ENCODE measurements at places on chromosomes 11 and 22. TPM values are rescaled to one million over a fixed set of nuclear protein-coding genes. Genes with fewer than 3 reads are reported as not detected.

The TPH1 gene
- total RNA-seq: 0.31 TPM

DNA sequence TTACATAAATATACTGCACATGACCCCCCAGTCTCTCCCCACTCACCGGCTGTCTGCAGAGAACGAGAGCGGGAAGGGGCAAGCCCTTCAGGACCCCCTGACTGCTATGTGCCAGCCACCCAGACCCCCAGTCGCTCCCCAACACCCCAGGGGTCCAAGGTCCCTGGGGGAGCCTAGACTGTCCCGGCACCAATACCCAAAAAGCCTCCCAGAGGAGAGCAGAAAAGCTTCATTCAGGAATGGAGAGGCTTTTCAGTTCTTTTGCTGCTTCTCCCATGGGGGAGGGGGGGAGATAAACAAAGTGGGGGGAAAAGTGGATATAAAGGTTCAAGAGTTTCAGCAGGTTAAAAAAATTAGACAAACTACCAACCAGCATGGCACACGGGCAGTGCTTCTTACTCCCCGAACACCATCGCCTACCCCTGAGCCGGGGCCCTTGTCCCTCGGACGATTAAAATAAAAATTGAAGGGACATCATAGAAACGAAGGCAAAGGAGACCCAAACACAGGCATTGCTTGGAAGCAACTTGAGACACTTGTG lies 1.3 kb downstream of the CSNK1E start:
- DNase-seq: no peak

The TPBGL gene
- 0.09 TPM for total RNA-seq

DNA sequence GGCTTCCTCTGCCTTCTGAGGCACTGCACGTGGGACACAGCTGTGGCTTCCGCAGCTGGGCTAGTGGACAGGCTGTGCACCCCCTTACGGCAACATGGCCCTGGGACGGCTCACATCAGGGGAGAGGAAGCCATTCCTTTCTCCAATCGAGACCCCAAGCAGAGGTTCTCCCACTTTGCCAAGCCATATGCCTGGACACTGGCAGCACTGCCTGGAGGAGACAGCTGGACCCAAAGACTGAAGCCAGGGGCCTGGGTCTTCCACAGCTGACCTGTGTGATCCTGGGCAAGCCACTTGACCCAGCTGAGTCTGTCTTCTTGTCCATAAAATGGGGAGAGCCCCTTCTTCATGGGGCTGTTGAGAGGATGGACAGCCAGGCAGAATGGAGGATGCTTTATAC lies 65.4 kb downstream of the SHISAL1 start:
- no peak for DNase-seq

GRCh38 chr22:29408940-29409339 lies 20.6 kb upstream of the AP1B1 start:
- DNase-seq: no peak

The TOB2 gene
- 70.3 TPM for total RNA-seq

DNA sequence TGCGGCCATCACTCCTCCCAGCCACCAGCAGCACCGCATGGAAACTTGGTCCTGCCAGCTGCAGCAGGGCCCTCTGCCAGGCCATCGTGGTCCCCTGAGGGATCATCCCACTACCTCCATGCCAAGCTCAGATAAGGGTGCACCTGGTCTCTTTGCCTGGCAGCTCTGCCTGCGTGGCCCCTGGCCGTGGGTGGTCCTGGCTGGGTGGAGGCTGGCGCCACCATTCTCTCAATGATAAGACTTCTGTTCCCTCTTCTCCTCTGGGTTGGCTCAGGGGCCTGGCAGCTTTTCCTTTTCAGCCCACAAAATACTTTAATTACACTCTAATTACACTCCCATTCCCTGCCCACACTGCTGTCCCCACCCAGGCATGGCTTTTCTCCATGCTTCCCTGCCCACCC lies 26.8 kb upstream of the TSKU start:
- DNase-seq: no peak

The MAFF gene
- 6.9 TPM for total RNA-seq

- peak; percentile 76 for DNase-seq
Observed at GRCh38 chr11:117872420-117872961, 4.0 kb downstream of the FXYD6 start.

DNA sequence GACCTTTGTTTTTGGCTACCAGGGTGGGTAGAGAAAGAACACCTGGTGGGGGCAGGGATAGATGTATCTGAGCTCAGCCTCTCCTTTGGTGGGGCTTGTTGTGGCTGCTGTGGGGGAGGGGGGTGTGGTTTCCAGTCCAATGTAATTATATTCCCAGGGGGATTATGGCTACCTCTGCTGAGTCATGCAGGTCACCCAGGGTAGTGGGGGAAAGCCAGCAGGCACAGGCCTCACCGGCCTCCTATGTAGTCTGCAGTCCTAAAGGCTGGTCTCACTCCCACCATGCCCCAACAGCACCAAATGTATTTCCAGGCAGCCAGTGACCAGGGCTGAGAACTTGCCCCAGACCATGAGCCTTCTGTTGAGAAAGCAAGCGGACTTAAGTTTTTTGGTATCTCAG lies 119.6 kb downstream of the DYNC2H1 start:
- no peak for DNase-seq

The RBMXL2 gene
- not detected for total RNA-seq

DNA sequence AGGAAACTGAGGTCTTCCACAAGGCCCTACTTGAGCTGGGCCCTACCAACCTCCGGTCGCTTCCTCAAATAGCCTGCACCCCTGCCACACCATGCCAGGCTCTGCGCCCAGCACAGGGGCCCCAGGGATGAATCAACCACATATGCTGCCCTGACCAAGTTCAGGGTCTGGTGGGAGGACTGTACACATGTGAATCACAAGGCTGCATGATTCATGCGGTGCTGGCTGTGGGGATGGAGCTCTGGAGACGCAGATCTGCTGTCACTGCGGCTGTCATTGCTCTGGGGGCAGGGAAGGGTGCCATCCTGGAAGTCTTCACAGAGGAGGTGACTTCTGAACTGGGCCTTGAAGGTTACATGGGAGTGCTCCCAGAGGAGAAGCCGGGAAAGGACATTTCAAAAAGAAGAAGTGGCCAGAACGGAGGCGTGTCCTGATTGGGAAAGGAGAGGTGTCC lies 21.5 kb downstream of the CYTH4 start:
- no peak for DNase-seq

DNA sequence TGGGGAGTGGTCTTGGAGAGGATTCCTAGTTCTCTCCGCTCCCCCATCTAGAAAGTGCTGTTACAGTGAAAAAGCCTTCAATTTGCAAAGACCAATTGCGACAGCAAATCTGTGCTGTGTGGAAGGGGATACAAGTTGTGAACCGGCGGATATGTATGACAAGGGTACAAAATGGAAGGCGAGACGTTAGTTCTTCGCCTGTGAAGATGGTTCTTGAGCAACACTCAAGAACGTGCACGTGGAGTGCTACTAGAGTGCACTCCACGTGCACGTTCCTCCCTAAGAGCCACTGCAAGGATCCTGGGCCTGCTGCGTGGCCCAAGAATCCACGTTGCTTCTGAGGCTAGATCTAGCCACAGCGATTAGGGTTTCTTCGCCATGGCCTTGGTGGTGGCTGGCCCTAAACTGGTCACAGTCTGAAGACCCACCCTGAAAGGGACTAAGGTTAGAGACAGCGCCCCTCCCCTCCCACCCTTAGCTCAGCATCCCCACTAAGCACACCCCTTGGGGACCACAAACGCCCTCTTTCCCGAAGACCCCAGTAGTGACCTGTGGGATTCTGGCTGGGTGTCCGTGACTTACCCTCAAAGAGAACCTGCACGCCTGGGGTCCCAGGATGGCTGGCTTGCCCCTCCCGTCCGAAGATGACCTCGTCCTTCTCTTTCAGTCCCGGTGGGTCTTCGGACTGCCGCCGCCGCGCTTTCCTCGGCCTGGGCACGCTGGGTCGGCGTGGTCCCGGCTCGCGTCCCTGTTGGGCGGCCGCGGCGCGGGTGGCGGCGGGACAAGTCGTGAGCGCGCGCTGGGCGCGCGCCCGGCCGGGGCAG lies 519 bp upstream of the PDE3B start:
- DNase-seq: peak; percentile 39

- peak; percentile 64 for DNase-seq
Observed at GRCh38 chr11:72631806-72632731, 42.2 kb downstream of the PDE2A start.

DNA sequence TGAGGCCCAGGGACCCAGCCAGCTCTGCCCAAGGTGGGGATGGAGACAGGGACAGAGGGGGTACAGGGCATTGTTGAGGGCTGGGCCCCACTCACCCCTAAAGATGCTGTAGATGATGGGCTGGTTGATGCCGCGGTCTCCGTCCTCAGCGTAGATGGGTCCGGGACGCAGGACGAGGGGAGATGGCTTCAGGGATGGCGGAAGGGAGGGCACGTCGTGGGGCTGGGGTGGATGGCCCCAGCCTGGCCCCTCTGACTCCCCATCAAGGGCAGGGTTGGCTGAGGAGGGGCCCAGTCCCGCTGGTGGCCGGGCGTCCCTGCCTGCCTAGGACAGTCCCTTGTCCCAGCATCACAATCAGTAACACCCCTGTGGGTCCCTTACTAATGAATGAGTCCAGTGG lies 4.5 kb upstream of the IRF7 start:
- DNase-seq: no peak

- DNase-seq: no peak
Observed at GRCh38 chr11:65393513-65394079, 7.2 kb downstream of the FRMD8 start.

GRCh38 chr22:25083056-25083806 lies 116.4 kb upstream of the CRYBB3 start:
- DNase-seq: no peak

DNA sequence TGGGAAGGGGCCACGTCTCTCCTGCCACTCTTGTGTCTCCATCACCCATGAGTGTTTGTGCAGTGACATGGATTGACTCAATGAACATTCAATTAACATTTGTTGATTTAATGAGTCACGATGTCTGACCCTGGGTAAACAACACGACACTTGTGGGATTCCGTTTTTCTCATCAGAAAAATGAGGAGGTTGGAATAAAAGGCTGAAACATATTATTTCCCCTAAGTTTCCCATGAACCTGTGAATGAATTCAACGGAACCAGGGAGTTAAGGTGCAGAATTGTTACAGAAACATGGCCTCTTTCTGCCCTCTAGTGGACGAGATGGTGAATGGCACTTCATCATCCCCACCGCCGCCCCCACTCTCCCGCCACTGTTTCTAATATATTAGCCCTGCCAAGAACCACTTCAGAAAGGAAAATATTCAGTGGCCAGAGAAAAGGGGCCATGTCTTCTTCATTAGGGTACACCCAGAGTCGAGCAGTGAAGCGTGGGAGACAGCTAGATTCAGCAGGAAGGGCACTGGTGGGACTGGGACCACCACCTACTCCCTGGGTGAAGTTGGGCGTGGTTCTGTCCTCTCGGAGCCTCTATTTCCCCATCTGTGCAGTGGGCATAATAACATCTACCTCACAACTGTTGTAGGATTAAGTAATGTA lies 46.3 kb upstream of the SYT13 start:
- no peak for DNase-seq

GRCh38 chr22:26898946-26899605 lies 241.7 kb downstream of the MIAT start:
- DNase-seq: no peak

The SMIM35 gene
- not detected for total RNA-seq

DNA sequence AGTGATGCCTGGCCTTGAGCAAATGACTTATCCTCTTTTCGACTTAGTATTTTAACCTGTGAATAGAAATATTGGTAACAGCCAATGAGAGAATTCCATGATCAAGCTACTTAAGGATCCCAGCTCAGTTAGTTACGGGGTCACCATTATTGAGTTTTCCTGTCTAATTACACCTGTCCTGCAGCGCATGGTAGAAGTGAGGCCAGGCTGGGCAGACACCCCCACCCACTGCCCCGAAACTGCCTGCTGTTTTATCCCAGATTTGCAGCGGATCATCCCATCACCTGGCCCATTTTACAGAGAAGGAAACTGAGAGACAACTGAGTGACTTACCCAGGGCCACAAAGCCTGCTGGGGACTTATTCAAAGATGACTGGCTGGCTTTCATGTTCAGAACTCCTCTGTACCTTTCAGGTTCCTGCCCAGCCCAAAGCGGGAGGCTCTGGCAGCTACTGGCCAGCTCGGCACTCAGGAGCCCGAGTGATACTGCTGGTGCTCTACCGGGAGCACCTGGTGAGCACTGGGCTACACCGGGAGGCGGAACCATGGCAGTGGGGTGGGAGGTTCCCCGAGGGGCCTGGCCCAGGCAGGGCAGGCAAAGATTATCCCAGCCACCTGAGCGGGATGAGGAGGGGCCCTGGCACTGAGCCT lies 1.4 kb downstream of the MUS81 start:
- DNase-seq: peak; percentile 41

GRCh38 chr11:128693416-128693712 lies 508 bp upstream of the FLI1 start:
- DNase-seq: no peak

The FGF3 gene
- not detected for total RNA-seq

- DNase-seq: no peak
Observed at GRCh38 chr22:20847318-20847822, 11.2 kb downstream of the PI4KA start.

The OTUB1 gene
- total RNA-seq: 52.9 TPM

The MYEOV gene
- total RNA-seq: 0.11 TPM

The SLC35E4 gene
- 2.7 TPM for total RNA-seq

The CDKN1C gene
- 24.3 TPM for total RNA-seq

DNA sequence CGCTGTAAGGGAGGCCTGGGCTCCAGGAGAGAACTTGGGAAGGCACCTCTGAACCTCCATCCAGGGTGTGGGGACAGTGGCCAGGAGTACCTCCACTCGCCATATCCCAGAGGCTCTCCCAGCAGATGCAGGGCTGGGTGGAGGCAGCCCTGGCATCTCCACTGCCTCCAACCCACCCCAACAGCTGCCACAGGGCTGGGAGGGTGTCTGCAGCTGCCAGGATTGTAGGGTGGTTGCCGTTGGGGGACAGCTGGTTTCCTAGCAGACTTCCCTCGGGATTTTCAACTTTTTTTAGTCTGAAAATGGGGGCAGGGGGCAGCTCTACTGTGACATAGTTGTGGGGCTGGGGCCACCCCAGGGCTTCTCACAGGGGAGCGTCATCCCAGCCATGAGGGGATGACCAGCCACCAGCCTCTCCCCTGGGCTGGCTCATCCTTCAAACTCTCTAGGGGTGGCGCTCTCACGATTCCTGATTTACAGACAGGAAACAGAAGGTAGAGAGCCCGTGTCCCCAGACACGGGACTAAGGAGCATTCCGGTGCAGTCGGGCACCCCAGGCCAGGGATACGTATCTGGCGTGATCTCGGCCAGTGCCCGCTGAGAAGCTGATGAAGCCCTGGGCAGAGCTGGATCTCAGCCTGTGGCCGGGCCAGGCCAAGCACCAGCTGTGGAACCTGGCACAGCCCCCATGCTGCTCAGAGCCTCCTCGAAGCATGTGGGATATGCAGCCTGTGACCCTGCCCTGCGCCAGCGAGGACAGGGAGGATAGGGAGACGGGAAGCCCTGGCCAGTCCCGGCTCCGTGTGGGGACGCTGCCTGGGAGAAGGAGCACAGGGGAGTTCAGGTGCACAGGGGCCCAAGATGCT lies 9.9 kb downstream of the PRR5 start:
- DNase-seq: no peak

GRCh38 chr11:130261571-130261970 lies 53.1 kb downstream of the ZBTB44 start:
- no peak for DNase-seq

The MS4A3 gene
- total RNA-seq: not detected

- DNase-seq: no peak
Observed at GRCh38 chr11:10480760-10481159, 25.7 kb downstream of the AMPD3 start.

The RASGRP2 gene
- total RNA-seq: 37.3 TPM

The GAB2 gene
- total RNA-seq: 23.4 TPM
